NCI-H2081 treated with DMSO at 0.1 percent for 48 hours (cell line): ENCODE measurements at places on chromosomes 13 and 19.
A peak's percentile ranks its signal among the peaks of the same experiment; 100 is the strongest.

GRCh38 chr13:107118506-107118905 is 550.6 kb upstream of the ARGLU1 start:
- no peak for DNase-seq

DNA sequence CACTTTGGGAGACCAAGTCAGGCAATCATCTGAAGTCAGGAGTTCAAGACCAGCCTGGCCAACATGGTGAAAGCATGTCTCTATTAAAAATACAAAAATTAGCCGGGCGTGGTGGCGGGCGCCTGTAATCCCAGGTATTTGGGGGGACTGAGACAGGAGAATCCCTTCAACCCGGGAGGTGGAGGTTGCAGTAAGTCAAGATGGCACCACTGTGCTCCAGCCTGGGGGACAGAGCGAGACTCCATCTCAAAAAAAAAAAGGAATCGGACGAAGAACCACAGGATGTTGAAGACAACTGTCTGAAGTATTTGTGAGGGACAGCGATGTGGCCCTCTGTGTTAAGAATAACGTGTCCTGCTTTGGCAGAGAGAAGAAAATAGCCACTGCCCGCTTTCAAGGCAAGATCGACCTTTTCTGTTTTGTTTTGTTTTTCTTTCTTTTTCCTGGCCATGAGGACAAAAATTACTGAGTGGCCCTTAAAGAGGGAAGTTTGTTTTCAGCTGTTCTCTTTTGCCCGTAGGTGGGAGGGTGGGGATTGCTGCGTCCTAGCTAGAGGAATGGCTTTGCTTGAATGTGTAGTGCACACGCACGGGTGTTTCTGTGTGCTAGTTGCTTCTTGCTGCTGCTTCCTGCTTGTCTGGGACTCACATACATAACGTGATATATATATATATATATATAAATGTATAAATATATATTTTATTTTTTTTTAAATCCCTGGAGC is 6.2 kb upstream of the PRKCG start:
- no peak for DNase-seq

DNA sequence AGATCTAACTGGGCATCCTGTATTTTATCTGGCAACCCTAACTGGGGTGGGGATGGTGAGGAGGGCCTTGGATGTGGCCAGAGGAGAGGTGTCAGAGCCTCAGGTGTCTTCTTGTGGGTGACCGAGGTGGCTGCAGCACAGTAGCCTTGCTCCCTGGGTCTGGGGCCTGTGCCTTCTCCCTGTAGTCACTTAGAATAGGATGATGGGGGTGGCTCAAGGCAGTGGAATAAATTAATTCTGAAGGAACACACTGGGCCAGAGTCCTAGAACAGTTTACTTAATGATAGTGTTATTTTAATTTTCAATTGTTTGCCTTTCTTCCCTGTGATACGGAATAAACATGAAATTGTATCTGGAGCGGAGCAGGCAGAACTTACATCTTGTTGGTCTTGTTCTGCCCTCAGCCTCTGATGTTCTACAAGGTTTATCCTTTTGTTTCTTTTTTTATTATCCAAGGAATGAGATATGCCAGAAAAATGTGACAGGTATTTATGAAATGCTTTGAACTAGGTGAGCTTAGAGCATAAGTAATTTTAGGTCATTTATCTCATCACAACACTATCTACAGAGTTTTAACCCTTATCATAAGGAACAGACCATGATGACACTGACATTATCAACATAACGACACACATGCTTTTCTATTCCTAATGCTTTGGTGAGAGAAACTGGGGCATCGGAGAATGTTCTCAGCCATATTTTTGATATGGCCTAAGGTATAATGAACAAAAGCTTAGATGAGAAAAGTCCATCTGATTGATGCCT is 51.4 kb downstream of the LRCH1 start:
- no peak for DNase-seq

DNA sequence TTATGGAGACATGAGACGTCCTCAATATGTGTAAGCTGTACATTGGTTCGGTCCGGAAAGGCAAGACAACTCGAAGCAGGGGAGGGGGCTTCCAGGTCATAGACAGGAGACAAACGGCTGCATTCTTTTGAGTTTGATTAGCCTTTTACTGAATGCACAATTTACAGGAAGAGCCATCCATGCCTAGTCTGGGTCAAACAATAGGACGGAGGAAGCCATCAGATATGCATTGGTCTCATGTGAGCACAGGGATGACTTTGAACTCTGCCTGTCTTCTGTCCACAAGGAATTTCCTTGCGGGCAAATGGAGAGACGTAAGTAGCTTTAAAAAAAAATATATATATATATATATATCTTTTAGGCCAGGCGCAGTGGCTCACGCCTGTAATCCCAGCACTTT is 1.9 kb upstream of the CCNP start:
- DNase-seq: no peak

DNA sequence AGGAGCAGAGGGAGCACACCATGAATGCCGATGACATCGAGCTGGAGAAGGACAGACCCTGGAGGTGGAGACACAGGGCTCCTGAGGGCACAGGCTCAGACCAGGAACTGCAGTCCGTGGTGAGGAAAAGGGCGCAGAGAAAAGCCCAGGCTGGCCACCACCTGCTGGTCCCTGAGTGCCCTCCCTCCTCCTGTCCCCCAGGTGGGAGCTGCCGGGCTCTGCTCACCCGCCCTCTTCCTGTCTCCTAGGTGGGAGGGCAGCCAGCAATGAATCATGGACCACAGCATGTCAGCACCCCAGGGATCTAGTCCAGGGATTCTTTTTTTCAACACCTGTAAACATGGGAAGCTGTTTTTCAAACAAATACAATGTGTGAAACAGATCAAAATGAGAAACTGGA is 94.6 kb upstream of the ARHGEF7 start:
- DNase-seq: no peak

DNA sequence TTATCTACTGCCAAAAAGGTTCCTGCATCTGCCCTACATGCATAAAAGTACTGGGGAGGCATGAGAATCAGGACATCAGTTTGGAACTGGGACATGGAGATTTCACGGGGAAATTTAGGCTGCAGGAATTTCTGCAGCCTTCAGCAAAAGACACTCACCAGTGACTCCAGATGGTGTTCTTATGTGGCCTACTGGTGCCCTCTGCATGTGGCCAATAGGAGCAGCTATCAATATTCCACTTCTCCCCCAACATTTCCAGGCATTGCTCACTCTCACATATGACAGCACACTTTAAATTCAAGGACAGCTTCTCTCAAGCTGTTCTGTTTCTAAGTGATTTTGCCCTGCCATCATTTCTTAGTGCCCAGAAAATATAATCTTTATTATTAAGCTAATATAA is 570.5 kb upstream of the ARGLU1 start:
- no peak for DNase-seq

DNA sequence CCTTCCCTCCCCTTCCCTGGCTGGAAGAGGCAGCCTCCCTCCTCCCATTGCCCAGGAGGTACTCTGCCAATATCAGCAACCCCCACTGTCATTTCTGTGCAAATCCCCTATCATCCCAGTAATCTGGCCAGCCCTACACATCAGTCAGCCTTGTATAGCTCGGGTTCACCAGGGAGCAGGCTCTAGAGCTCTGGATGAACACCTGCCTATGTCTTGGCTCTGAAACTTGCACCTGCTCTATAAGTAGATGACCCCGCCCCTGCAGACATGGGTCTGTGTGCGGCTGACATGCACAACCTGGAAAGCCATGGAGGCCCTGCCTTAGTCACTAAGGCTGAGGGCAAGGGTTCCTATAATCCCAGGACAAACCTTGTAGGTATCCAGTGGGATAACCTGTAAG is 1042.9 kb downstream of the UQCRFS1 start:
- DNase-seq: no peak

- DNase-seq: peak; percentile 91
Measured at GRCh38 chr13:111853721-111854120, 213.2 kb upstream of the SOX1 start.

DNA sequence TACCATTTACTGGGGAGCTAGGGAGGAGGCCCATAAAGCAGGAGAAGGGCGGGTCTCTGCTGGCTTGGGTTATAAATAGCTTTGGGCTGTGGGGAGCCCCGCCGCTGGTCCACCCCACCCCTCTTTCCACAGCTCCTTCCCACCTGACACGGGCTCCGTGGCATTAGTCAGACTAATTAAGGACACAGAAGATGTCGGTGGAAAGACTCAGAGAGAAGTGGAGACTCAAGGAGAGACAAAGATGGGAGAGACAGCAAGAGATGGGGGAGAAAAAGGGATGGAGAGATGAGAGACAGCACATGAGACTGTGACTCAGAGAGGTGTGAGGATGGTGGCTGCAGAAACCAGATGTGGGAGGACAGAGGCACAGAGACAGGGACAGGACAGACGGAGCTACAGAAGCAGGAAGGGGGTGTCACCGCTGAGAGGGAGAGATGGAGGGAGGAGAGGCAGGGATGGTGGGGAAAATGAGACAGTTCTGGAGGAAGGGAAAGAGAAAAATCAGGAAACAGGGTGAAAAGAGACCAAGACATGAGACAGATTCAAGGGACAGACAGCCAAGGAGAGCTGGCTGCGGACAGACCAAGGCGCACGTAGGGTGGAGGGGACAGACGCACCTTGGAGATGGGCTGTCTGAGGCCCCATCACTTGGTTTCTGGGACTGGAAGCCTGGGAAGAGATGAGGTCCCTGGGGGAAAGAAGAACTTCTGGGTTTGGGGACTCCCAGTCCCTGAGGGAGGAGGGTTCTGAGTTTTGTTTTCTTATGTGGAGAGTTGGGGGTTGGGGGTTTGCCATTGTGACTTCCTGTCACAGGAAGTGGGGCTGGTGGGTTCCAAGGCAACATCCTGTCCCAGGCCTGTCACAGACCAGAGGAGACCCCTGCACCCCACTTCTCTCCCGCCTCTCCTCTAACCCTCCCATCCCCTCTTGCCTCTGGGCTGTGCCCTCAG is 4.1 kb downstream of the ARHGEF1 start:
- DNase-seq: no peak

GRCh38 chr13:32025730-32026129 is 5.8 kb upstream of the FRY start:
- peak; percentile 48 for DNase-seq

- DNase-seq: no peak
Measured at GRCh38 chr19:19238126-19238894, 26.6 kb downstream of the NCAN start.

GRCh38 chr19:16566161-16566560 is 6.1 kb downstream of the SLC35E1 start:
- no peak for DNase-seq
